ENCODE measurements at places on chromosomes 5 and 9.

GRCh38 chr9:9730174-9730573, 882.6 kb downstream of the PTPRD start:
- no peak for DNase-seq

DNA sequence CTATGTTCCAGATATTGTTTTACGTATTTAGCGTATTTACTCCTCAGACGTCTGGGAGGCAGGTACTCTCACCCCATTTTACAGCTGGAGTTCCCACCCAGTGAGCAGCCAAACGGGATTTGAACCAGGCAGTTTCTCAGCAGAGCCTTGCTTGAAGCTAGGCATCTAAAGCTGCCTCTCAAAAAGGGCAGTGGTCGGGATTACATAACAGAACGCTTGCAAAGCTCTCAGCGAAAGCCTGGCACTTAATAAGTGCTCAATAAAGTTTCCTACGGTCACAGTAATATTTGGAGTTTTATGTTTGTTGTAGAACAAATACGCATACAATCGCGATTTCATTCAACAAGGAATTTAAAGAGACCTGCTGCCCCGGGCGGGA, 286 bp upstream of the BSPRY start:
- DNase-seq = no peak

GRCh38 chr5:169006842-169007790, 293.8 kb downstream of the SLIT3 start:
- no peak for DNase-seq

GRCh38 chr5:59843511-59844213, 49.9 kb downstream of the PDE4D start:
- no peak for DNase-seq

- no peak for DNase-seq
Observed at GRCh38 chr5:179405054-179405416, 59.8 kb upstream of the ADAMTS2 start.

- DNase-seq = no peak
Observed at GRCh38 chr5:164289526-164289925, 784.1 kb downstream of the MAT2B start.

- DNase-seq = no peak
Observed at GRCh38 chr9:33288235-33288634, 2.1 kb upstream of the NFX1 start.
